ENCODE measurements at places on chromosomes 5 and 9.

- DNase-seq, result peak; percentile 90
These were observed 780 bp downstream of the RNU6ATAC start for GRCh38 chr9:134163371-134164196.

GRCh38 chr9:120018037-120018436 lies 561.9 kb downstream of the CDK5RAP2 start:
- DNase-seq, result no peak

- DNase-seq, result no peak
These were observed 56.7 kb upstream of the RAD23B start for GRCh38 chr9:107226421-107226820.

DNA sequence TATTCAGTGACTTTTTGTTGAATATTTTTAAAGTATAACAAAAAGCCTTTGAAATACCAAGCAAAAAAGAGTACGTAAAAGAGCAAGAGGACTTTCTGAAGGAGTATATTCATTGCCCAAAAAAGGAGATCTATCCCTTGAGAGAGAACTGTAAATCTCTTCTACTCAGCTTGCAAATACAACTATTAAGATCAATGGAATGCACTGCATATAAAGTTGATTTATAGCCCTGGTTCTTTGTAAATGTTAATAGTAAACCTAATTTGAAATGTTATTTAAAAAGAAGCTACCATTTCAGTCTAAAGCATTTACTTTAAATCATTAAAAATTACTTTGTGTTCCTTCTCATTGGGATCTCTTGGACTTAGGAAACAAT lies 168.1 kb downstream of the PDE4D start:
- DNase-seq, result no peak

- DNase-seq, result no peak
These were observed 207.8 kb upstream of the TARS1 start for GRCh38 chr5:33232731-33233505.

GRCh38 chr5:61100437-61100836 lies 61.8 kb downstream of the SMIM15 start:
- DNase-seq, result no peak

DNA sequence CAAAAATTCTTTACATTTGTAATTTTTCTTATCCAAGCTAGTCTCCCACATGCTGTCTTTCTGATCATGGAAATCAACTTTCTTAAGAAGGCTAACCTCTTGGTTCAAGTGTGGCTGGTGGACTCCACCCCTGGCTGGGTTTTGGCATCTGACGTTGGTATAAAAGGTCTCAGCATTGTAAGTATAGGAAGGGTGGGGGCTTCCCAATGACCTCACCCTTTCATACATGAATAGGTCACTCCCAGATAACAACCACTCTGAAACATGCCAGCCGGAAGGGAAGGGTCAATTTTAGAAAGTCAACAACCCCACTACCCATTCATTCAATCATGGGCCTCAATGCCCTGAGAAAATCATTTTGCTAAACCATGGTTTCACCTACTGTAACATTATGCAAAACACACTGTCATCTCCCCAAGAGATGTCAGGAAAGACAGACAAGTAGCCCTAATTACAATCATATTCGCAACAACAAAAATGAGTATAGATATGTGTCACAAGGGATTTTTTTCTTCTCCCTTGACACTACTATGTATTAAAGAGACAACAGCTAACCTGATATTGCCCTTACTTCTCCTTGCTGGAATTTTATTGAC lies 31.9 kb upstream of the PCSK5 start:
- DNase-seq, result no peak

DNA sequence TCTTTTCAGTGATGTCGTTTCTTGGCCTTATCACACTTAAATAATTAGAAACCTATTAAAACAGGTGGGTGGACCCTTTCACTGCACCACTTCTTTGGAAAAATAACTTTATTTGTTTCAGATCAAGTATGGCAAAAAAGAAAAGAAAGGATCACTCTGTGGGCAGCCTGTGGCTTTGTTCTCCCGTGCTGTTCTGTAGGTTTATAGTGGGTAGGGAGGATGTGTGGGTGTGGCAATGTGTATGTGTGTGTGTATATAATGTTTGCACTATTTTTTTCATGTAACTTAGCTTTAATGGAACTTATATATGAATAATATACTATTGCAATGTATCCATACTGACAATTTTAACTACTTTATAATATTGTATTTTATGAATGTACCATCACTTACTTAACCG lies 85.9 kb downstream of the ACTBL2 start:
- DNase-seq, result no peak

DNA sequence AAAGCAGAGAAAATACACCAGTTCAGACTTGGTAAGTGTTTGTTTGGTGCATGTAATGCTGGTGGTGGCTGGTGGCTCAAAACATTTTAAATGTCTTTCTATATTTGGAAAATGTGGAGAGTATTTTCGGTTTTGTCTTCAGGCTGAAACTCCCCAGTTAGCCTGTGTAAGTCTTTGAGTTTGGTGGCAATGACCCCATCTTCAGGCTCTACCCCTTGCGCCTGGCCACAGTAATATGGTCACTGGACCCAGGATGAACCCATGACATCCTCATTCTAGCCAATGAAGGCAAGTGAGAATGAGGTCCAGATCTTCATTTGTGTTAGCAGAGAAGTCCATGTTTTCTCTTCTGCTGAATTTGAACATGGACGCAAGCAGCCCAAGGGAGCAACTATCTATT lies 422.6 kb downstream of the BRINP1 start:
- no peak for DNase-seq

- no peak for DNase-seq
These were observed 2.1 kb upstream of the HMGCS1 start for GRCh38 chr5:43315263-43315662.

DNA sequence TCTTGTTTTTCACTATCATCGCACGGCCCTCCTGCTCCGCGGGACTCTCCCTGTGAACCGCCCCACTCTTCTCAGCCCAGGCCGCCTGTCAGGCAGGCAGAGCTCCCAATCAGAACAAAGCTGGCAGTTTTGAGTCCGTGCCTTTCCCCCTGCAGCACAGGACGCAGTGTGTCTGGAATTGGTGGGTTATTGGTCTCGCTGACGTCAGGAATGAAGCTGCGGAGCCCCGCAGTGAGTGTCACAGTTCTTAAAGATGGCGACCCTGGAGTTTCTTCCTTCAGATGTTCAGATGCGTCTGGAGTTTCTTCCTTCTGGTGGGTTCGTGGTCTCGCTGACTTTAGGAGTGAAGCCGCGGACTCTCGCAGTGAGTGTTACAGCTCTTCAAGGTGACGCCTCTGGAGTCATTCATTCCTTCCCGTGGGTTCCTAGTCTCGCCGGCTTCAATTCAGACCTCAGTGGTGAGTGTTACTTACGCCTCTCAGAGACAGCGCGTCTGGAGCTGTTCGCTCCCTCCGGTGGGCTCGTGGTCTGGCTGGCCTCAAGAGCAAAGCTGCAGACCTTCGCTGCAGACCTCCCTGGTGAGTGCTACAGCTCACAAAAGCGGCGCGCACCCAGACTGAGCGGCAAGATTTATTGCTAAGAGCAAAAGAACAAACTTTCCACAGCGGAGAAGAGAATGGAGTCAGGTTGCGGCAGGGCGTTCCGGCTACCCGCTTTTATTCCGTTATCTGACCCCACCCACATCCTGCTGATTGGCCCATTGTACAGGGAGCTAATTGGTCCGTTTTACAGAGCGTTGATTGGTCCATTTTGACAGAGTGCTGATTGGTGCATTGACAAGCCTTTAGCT lies 7.4 kb downstream of the ZDHHC11B start:
- DNase-seq, result no peak

GRCh38 chr9:6428940-6429889 lies 16.2 kb downstream of the UHRF2 start:
- peak; percentile 35 for DNase-seq

DNA sequence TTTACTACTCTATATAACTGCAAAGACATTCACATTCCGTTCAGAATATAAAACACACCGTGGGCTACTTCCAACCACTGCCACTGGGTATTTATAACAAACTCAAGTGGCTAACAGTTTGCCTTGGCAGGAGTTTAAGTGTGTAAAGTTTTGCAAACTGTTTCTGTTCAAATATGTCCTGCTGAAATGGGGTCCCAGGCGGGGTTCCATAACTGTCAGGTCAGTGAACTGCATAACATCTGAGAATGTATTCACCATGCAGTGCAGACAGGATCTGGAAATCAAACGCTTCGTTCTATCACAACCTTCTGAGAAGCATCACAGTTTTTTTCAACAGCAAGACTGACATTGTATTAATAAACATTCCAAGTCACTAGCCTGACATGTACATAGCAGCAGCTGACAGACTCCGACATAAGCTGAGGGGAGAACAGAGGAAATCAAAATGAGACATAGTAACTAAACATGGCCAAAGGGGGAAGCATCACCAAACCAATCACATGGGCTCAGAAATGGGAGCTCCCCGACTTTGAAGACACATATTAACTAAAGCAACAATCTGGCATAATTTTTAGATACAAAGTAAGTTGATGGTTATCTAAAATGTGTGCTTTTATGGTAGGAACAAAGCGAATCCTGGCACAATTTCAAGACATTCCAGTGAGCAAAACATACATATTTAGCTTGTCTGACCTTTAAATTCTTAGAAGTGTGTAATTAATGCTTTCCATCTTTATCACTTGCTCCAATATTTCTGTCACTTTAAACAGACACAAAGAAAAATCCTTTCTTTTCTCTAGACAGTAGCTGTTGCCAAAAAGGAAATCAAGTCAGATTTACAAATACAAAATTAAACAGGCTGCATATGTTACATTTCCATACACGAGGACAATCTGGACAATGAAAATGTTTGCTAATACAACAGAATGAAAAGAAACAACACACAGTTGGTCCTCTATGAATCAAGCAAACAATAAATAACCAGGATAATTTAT lies 156.8 kb downstream of the MAPKAP1 start:
- DNase-seq, result no peak

DNA sequence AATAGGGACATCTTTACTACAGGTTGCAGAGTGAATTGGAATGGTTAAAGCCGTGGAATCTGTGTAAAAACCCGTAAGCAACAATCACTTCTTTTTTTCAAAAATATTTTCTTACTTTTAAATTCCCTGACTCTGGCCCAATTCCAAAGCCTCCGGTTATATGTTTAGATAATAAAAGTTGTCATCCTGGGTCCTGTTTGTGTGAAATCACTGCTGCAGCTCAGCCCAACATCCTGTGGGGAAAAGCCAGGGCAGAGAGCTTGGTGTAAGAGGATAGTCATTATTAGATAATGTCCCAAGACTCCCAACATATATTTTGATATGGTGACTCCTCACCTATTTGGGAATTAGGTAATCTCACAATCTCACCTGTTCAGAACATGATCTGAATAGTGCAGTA lies 586.0 kb upstream of the BRINP1 start:
- DNase-seq, result no peak
